ENCODE measurements at places on chromosomes 16 and 17.
A peak's percentile ranks its signal among the peaks of the same experiment; 100 is the strongest.

DNA sequence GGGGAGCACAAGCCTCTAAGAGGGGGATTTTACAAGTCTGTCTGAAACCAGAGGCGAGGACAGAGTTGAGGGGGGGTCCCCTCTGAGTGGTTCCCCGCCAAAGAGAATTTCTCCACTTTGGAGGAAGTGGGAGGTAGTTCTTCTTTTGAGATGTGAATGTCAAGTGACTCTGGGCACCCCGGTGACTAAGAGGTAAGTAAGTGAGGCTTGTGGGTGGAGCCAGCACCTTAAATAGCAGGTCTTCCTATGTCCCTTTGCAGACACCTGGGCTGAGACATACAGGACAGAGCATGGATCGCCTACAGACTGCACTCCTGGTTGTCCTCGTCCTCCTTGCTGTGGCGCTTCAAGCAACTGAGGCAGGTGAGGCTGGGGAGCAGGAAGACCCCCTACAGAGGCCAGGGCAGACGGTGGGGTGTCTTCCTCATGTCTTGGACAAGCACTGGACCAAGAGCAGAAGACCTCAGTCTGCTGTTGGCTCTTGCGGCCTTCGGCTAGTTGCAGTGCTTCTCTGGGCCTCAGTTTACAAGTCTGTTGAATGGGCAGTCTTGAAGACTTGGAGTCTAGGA is at the start of gene CCL22:
Gene CCL22, plus strand, starts transcription at position 257 of the 569 bp plus-strand sequence. Its CDS starts 34 bp downstream, at position 291.
- DNase-seq = no peak

GRCh38 chr17:51869387-51869786 is 289.1 kb downstream of the CA10 start:
- no peak for DNase-seq

DNA sequence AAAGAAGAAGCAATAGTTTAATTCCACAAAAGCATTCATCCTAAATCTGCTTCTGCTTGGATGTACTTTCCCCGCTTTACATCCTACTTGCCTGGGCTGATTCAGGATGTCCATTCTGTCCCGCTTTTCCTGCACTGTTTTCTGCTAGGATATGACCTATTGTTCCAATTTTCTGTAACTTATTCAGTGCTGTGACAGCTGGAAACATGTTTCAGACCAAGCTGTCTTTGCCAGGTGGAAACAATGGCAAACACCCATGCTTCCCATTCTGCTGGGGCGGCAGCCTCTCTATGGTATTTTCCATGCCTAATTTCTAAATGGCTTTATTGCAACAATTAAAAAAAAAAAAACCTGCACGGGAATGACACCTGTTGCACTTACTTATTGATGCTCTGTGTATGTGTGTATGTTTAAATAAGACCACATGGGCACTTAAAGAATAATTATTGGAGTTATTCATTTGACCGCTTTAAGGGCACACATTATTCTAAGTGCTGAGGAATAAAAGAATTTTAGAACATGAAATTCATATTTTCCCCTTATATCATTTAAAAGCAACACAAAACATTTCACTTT is 21.0 kb downstream of the COQ7 start:
- DNase-seq = no peak

DNA sequence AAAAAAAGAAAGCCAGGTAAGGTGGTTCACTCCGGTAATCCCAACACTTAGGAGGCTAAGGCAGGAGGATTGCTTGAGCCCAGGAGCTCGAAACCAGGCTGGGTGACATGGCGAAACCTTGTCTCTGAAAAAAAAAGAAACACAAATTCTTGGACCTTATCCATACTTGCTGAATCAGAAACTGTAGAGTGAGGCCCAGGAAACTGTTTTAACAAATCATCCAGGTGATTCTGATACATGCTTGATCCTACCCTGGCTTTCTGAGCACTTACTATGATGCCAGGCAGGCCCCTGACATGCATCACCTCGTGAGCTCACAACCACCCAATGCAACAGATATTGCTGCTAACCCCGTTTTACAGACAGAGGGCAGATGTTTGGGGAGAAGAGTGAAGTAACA is 4.0 kb upstream of the NAE1 start:
- DNase-seq = no peak

- no peak for DNase-seq
These were observed 13.4 kb downstream of the UBALD1 start for GRCh38 chr16:4601036-4601863.

DNA sequence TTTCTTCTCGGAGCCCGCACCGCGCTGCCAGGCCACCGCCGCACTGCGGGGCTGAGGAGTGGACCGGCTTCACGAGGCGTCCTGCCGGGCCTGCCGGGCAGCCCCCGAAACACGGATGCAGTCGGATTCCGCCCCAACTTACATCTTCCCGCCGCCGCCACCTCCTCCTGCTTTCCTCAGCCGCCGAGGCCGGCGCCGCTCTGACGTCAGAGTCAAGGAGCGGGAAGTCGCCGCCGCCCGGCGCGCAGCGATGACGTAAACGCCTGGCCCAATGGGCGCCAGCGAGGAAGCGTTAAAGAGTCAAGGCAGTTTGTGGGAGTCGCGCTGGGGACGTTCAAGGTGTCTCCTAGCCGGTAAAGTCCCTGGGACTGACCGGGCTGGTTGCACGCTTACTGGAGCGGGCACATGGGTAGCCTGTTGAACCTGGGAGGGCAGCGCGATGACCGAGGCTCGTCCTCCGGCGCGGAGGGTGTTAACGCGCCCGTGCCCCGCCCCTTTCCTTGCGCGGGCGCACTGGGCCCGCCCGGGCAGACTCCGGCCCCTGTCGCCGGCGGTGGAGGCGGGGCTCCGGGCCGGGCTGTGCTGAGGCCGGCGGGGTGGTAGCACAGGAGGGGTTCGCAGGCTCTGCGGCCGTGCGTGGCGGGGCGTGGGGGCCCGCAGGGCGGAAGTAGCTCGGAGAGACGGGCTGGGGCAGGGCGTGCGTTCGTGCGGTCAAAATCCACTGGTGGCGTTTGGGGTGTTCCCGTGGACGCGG is at the start of gene RNPS1:
Gene RNPS1, minus strand, starts transcription at position 214 of the 754 bp plus-strand sequence. CDS start 3,483 bp downstream, outside the sequence.
- DNase-seq = peak; percentile 93

DNA sequence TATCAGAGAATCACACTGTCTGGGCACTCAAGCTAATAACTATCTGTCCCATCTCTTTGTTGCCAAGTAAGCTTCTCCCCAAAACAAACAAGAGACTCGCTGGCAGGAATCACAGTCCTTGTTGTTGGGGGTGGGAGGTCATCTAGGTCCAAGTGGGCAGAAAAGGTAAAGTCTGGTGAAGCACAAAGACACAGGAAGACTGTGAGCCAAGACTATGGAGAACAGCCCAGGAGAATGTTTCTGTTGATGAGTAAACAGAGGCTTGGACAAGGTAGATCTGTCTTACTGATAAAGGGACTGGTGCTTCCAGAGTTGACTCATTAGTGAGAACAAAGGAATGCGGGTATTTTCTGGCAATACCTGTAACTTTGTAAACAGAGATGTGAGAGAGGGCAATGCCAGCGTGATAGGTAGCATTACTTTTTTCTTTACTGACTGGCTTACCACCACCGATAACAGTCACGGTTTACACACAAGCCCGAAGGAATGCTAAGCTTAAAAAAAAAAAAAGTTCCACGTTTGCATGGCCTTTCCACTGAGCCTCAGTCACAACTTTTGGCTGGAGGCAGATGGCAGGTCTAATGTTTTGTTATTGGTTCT is 11.5 kb upstream of the MMD start:
- no peak for DNase-seq

GRCh38 chr16:10196999-10197398 is 14.8 kb upstream of the GRIN2A start:
- DNase-seq = no peak

GRCh38 chr17:27596566-27597187 is 34.3 kb upstream of the LGALS9 start:
- no peak for DNase-seq

GRCh38 chr16:30858829-30859423 is 35.0 kb downstream of the BCL7C start:
- no peak for DNase-seq

DNA sequence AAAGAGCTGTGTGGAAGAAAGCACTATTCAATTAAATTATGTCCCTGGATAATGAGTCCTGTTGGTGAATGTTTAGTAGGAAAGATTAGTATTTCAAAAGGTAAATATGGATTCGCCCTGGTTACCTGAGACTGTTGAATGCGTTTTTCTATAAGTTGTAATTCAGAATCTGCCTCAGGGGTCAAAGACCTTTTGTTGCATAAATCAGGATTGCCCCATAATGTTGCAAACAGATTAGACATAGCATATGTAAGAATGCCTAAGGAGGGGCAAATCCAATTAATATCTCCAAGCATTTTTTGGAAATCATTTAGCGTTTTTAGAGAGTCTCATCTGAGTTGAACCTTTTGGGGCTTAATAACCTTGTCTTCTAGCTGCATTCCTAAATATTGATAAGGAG is 70.1 kb upstream of the ARL4D start:
- DNase-seq = no peak

GRCh38 chr17:50109785-50110184 is 14.6 kb downstream of the PDK2 start:
- DNase-seq = no peak

DNA sequence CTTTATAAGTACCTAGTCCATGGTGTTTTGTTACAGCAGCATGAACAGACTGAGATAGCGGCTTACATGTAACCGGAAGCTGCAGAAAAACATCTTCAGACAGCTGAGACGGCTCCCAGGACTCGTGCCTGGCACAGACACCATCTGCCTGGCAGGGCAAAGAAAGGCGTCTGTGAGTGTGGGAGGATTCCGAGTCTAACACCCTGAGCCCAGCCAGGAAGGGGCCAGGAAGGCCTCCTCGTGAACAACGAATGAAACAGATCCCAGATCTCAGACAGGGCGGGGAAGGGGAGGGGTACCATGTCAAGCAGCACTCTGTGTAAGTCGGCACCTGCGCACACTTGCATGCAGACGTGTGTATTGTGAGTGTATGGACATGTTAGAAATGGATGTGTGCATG is 4.4 kb upstream of the CSNK1D start:
- peak; percentile 42 for DNase-seq

DNA sequence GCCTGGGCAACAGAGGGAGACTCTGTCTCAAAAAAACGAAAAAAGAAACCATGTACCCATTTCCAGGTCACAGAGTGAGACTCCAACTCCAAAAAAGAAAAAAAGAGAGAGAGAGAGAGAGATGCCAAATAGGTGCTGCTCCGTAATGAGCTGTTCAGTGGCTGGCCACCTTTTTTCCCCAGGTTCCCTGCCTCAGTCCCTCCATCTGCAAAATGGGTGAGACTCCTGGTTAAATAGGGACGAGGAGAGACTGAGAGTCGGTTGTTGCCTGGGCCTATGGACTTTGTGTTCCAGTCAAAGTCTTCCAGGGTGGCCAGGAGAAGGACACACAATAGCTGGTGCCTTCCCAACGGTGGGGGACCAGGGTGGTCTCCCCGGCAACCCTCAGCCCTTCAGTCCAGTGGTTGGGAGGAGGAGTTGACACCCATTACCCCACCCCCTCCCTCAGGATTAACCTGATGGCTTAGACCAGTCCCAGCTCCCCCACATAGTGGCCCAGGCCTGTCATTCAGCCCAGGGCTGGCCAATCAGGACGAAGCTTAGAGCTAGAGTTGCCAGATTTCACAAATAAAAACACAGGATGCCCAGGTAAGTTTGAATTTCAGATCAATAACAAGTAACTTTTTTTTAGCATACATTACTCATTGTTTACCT is 258.2 kb downstream of the PARN start:
- no peak for DNase-seq

GRCh38 chr17:47945080-47945479 is 3.7 kb downstream of the PNPO start:
- DNase-seq = no peak

GRCh38 chr16:80948886-80949493 is 57.7 kb downstream of the CMC2 start:
- no peak for DNase-seq

- DNase-seq = no peak
These were observed 122.4 kb downstream of the HIC1 start for GRCh38 chr17:2177235-2177811.

DNA sequence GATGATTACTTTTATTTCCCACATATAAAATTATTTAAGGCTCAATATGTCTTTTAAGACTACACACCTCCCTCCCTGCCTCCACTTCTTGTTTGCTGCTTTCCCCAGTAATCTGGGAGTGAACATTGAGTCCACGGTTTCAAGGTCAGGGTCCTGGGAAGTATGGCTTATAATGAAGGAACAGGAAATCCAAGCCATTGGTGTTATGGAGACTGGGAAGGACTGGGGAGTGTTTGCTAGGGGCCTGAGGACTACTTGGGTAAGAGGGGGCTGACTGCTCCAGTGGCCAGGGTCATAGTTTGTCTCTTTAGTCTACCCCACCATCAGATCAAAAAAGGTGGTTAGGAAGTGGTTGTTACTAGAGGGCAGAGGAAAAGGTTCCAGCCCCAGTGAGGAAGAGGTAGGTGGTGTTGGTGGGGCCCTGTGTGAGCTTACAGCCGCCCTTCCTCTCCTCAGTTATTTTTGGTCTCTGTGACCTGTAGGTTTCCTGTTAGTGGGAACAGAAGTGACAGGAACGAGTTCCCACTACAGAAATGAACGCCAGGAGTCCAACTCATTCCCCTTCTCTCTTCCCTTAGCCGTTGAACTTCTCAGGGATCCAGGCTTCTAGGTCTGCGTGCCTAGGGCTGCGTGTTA is 742 bp upstream of the SLC16A13 start:
- DNase-seq = no peak

- no peak for DNase-seq
These were observed 723 bp downstream of the TMEM186 start for GRCh38 chr16:8796469-8797363.

DNA sequence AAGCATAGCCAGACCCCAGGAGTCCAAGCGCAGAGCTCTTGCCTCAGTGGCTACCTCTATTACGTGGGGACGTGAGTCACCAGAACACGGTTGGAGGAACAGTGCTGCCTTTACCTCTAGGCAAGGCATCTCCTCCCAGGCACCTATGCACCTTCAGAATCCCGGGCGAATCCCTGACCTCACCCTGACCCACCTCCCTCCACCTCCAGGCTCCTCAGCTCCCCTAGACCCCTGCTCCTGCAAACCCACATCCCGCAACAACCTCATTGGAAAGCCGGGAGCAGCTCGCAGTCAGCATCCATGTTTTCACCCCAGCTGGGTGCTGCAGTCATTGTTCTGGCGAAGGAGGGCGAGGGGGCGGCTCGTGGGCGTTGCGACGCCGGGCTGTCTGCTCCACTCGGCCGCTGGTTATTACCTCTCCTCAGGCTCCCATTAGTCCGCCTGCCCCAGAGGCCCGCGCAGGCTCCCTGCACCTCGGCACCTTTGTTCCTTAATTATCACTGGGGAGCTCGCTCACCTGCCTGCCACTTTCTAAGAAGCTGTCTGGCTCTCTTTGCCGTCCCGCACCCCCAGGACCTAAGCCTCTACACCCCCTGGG is 24.6 kb upstream of the DLX4 start:
- DNase-seq = no peak

- DNase-seq = no peak
These were observed 36.1 kb upstream of the FASN start for GRCh38 chr17:82134101-82134500.

- DNase-seq = no peak
These were observed 120.3 kb upstream of the CRHR1 start for GRCh38 chr17:45663772-45664171.
